Urinary bladder (tissue), 4 donors: ENCODE measurements at places on chromosomes 4 and X. TPM values are rescaled to one million over a fixed set of nuclear protein-coding genes. Genes with fewer than 3 reads are reported as not detected.

DNA sequence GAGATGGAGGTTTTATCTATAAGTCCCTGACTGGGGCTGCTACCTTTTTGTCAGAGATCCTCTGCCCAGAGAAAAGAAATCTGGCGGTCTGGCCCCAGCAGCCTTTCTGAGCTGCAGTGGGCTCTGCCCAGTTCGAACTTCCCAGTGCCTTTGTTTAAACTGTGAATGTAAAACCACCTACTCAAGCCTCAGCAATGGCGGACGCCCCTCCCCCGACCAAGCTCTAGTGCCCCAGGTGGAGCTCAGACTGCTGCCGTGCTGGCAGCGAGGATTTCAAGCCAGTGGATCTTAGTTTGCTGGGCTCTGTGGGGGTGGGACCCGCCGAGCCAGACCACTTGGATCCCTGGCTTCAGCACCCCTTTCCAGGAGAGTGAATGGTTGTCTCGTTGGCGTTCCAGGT lies 121.8 kb downstream of the TSPAN5 start:
- DNase-seq: no peak

GRCh38 chr4:106318511-106318910 lies 2.2 kb downstream of the AIMP1 start:
- DNase-seq: no peak

GRCh38 chr4:87241336-87241735 lies 20.9 kb upstream of the KLHL8 start:
- DNase-seq: no peak

DNA sequence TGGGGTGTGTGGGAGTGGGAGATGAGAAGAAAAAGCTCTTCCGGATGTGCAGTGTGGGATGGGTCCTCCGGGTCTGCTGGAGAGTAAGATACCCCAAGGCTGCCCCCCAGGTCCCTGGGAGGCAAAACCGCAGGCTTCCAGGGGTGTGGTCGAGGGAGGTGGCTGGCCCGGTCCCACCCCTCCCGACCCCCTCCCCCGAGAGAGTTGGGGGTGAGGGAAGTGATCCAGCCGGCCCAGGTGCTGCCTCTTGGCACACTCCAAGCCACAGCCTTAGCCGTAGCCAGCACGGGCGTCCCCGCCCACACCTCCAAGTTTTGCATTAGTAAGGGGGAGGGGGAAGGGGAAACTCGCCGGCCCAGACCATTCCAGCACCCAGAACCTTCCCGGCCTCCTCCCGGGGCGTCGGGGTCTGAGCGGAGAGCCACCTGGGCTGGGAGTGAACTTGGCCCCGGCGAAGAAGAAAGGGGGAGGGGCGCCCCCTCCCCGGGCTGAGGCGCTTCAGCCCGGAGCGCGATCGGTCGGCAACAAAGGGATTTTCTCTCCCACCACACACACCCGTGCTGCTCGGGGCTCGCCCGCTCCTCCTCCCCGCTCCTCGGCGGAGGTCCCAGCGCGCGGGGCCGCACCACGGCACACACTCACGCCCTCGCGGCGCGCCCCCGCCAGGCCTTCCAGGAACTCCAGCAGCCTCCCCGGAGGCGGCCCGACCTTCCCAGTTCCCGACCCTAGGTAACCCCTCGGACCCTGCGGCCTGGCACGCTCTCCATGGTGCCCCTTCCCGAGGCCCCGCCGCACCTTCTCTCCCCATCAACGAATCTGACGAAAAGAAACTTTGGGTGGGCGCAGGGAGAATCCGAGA lies 14.4 kb downstream of the BCOR start:
- no peak for DNase-seq

GRCh38 chrX:2299871-2300270 lies 200.9 kb downstream of the DHRSX start:
- DNase-seq: no peak

- DNase-seq: no peak
Observed at GRCh38 chrX:153906126-153906917, 1.8 kb downstream of the AVPR2 start.

DNA sequence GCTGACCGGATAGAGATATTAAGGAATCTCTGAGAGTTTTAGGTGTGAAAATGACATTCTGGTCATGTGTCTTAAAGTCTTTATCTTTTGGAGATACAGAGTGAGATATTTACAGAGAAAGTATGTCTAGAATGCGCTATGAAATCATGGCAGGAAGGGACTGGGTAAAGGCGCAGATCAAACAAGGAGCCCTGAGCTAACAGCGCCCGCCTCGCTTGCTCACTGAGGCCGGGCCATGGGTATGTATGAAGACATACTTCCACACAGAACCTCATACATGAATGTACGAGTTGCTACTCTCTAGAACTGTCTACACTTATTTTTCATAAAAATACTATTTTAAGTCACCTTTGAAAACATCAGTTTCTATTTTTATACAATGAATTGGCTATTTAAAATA lies 20.0 kb downstream of the FAM53A start:
- no peak for DNase-seq

DNA sequence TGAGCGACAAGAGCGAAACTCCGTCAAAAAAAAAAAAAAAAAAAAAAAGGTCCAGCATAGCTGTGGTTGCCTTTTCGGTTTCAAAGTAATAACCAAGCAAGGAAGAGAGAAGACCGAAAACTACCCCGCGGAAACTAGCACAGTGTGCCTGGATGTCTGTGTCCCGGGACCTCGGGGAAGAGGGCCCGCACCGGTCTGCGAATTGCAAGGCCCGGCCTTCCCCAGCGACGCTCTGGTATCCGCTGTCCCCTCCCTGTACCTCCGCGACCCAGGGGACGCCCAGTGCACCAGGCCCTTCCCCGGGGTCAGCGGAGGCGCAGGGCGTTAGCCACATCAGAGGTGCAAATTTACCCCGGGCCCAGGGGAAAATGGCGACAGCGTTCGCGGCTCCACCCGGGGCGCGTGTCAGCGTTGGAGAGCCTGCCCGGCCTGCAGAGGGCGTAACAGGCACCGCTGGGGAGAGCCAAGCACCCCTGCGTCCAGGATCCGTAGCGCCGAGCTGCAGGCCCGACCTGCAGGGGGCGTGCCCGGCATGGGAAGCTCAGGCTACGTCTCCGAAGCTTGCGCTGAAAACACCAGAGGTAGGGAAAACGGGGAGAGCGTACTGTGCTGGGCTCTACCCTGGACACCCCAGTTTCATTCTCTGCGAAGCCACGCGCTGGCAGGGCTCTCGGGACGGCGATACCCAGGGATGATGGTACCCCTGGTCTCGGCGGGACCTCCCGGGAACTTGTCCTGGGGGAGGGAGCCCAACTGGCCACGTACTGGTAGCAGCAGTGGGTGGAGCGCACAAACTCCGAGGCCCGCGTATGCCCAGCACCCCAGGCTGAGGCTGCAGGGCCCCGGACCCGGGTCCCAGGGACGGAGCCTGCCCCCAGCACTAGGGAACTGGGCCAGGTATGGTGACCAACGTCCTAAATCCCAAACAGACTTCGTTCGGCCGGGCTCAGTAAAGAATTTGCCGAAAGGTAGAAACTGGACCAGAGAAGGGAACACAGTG lies 16.2 kb downstream of the NKX6-1 start:
- no peak for DNase-seq

DNA sequence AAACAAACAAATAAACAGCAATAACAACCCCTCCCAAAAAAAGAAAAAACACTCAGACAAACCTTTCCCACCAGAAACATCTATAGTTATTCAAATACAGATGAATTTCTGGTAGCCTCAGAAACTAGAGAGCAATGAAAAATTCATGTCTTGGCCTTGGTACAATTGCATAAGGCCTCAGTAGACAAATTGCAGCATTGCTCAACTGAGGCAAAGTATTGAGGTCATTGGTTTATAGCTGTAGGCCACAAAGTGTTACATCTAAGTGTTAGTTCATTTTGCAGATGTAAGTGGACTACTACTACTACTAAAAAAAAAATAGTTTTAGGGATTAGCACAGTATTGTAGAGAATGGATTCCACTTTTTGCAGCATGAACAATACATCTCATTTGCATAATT lies 2268.3 kb downstream of the ARAP2 start:
- DNase-seq: no peak

GABRB1 gene
- total RNA-seq: 0.79 TPM

MAGEA3 gene
- not detected for total RNA-seq

TCEAL5 gene
- total RNA-seq: 2.5 TPM
